KBM-7 (cell line): ENCODE measurements at places on chromosomes 6 and 20.

GRCh38 chr6:98640366-98640765 is 194.0 kb upstream of the POU3F2 start:
- DNase-seq, result no peak

DNA sequence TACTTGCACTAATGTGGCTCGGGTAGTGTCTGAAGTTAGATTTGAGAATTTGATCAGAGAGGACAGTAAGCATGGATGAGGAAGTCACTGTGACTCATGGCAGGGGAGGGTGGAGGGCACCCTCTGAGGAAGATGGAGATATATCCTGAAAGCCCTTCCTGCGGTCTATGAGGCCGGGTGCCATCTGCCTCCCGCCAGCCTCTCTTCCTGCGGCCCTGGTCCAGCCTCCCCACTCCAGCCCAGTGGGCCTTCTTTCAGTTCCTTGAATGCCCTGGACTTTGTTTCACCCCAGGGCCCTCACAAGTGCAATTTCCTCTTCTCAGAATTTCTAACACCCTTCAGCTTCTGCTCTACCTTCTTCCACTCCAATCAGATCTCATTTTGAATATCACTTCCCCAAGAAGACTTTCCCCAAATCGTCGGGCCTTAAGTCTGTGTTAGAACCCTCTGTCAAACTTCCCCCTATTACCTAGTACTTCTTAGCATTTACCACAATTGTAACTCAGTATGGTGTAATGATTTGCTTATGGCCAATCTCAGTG is 20.2 kb upstream of the TNFAIP3 start:
- peak; percentile 89 for DNase-seq

DNA sequence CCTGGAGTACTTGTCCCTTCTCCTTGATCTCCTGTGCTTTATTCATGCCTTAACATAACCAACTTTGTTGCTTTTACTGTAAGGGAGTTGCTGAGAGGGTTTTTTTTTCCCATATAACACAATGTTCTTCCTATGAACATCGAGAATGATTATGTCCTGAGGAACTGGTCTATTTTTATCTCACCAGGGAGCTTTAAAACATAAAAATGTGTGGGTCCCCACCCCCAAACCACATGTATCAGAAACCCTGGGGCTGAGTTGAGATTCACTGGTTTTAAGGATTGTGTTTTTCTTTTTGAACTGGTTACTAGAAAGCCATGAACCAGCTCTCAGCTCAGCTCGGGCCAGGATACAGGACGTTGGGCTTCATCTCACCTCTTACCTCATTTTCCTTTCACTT is 118.5 kb upstream of the JAG1 start:
- no peak for DNase-seq

DNA sequence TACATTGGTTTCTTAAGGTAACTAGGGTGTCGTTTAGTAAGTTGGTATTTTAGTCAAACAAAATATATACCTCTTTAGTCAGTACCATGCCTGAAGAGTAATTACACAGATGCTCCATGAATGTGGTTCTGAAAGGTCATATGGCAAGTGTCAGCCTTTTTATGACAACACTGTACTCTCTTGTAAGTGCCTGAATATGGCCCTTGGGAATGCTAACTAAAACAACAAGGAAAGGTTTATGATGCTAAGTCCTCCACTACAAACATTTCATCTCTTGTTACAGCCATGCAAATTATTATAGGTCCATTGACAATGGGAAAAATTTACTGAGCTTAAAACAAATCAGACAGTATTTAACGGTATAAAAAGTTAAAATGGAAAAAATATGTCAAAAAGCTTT is 39.0 kb upstream of the SUPT3H start:
- DNase-seq, result no peak

DNA sequence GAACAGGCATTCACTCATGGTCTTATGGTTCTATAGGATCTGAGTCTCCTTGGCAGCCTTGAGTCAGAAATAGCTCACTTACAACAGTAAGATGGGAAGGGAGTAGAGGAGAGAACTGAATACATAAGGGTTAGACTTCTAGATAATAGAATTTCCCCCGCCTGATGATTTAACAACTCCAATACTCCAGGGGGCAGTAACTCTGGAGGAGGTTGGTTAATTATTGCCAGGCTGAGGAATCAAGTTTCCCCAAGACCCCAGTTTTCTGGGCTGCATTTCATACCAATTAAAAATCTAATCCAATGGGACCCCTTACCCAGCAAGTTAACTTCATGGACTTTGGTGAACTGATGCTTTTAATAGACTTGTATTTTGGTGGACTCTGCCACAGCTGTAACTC is 94.2 kb upstream of the MOCS1 start:
- no peak for DNase-seq

DNA sequence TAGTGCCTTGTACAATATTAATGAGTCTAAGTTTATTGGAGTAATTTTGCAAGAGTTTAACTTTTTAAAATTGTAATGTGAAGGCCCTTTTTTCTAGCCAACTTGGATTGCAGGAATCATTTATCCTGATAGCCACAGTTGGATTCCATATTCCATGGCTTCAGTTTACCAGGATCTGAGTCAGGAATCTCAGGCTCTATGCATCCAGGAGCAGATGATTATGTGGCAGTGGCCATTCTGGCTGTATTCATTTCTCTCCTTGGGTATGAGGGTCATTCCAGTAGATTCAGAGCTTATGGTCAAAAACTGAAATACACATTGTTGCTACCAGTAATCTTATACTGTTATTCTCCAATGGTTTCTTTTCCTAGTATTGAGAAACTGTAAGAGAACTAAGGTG is 2.9 kb downstream of the AIG1 start:
- DNase-seq, result no peak

- peak; percentile 70 for DNase-seq
These were observed 138.5 kb downstream of the UST start for GRCh38 chr6:148885136-148885865.

- no peak for DNase-seq
These were observed 21.8 kb downstream of the TGM2 start for GRCh38 chr20:38143238-38143645.

GRCh38 chr6:79810185-79810705 is 137.1 kb downstream of the ELOVL4 start:
- DNase-seq, result no peak

DNA sequence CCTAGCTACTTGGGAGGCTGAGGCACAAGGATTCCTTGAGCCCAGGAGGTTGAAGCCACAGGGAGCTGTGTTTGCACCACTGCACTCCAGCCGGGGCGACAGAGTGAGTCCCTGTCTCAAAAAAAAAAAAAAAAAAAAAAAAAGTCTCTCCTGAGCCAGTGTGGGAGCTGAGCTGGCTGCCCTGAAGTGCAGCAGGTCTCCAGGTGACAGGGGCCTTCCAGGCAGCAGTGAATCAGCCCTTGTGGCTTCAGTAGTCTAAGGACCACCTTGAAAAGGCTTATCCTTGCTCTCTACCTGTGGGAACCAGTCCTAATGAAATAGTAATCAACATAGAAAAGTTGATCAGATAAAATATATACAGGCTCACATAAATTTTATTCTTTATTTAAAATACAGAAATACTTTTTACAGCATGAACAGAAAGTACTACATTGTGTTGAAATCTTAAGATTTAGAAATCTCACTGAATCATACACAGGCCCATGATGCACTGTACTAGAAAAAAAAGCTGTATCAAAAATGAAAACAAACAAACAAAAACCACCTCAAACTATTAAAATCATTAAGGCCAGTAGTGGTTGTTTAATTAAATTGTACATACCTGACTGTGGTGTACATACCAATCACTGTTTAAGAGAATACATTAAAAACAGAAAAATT is 128.9 kb downstream of the SCML4 start:
- DNase-seq, result no peak

DNA sequence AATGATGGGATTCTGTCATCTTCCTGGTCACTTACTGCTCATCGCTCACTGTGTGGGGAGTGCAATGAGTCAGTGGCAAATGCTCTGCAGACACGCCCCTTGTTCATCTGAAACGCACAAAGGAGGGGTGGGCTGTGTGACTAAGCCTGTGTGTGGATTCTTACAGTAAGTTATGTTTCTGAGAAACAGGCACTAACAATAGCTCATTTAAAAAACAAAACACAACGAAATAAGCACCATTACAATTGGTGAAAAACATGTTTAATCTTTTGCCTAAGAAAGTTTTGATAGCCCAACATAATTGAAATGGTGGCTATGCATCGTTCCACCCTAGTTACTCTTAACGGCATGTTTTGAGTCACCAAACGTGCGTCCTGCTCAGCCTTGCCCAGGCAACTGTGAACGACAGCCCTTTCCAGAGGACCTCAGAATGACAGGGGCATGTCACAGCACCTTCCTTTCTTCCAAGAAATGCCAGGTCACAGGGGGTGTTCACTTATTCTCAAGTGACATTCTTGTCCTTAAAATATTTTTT is 118.4 kb upstream of the SGK1 start:
- peak; percentile 18 for DNase-seq

DNA sequence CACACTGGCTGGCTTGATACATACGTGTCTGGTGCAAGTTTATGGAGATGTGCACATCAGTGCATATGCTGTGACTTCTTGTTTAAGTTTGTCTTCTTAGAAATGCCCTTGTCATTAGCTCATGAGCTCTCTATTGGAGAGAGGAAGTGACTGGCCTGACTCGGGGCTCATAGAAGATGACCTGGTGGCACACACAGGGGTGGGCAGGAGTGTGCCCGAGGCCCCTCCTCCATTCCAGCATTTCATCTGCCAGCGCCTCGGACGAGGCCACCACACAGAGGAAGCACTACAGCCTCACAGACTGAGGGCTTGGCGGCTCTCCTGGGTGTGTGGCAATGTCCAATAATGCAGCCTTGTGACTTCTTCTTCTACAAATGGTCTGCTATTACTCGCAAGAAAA is 109.7 kb downstream of the FAM120B start:
- DNase-seq, result no peak

DNA sequence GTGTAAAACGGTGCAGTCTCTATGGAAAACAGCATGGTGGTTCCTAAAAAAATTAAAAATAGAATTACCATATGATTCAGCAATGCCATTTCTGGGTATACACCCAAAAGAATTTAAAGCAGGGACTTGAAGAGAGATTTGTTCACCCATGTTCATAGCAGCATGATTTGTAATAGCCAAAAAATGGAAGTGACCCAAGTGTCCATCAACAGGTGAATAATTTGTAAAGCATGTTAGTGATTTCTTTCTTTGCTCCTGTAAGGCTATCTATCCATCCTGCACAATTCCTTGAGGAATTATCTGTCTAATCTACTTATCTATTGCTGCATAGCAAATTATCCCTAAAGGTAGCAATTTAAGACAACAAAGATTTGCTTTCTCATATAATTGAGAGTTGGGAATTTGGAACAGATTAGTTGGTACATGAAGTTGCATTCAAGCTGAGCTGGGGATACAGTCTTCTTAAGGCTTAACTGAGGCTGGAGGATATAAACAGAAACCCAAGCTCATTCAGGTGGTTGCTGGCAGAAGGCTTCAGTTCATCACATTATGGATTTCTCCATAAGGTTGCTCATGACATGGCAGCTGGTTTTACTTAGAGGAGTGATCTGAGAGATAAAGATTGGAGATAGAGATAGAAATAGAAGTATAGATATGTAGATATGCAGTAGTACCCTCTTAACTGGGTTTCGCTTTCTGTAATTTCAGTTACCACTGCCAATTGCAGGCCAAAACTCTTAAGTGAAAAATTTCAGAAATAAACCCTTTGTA is 62.0 kb downstream of the IL22RA2 start:
- DNase-seq, result no peak

GRCh38 chr6:15481390-15482291 is 181.2 kb downstream of the DTNBP1 start:
- DNase-seq, result peak; percentile 19

DNA sequence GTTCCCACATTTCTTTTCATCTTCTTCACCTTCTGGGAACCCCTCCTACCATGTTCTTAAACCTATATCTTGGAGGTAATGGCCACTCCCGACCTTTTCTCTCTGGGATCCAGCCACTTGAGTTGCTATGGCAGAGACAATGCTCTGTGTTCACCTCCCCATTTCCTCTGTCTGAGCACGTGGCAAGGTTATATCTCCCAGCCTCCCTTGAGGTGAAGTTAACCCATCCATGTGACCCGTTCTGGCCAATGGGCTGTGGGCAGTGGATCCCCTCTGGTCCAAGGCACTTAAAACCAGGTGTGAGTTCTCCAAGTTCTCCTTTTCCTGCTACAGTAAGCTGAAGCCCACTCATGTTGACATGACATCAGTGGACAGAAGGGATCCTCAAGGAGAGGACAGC is 261.4 kb downstream of the LRFN2 start:
- no peak for DNase-seq

GRCh38 chr6:156254240-156254639 is 522.9 kb upstream of the ARID1B start:
- no peak for DNase-seq

DNA sequence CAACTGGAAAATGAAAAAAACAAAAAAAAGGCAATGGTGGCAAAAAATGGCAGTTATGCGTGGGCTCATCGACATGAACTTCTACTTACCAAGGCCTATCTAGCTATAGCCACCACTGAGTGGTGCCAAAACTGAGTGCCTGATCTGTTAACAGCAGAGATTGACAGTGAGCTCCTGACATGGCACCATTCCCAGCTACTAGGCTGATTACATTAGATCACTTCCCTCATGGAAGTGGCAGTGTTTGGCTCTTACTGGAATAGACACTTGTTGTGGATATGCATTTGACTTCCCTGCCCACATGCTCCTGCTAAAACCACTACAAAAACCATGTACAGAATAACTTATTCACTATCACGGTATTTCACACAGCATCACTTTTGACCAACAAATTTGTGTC is 216.1 kb upstream of the SGK1 start:
- DNase-seq, result no peak

- DNase-seq, result peak; percentile 0
These were observed 108.0 kb upstream of the MOCS1 start for GRCh38 chr6:40042232-40042631.

GRCh38 chr6:54050750-54051149 is 60.5 kb upstream of the MLIP start:
- DNase-seq, result no peak

- DNase-seq, result no peak
These were observed 425 bp downstream of the FOXA2 start for GRCh38 chr20:22583773-22584521.

DNA sequence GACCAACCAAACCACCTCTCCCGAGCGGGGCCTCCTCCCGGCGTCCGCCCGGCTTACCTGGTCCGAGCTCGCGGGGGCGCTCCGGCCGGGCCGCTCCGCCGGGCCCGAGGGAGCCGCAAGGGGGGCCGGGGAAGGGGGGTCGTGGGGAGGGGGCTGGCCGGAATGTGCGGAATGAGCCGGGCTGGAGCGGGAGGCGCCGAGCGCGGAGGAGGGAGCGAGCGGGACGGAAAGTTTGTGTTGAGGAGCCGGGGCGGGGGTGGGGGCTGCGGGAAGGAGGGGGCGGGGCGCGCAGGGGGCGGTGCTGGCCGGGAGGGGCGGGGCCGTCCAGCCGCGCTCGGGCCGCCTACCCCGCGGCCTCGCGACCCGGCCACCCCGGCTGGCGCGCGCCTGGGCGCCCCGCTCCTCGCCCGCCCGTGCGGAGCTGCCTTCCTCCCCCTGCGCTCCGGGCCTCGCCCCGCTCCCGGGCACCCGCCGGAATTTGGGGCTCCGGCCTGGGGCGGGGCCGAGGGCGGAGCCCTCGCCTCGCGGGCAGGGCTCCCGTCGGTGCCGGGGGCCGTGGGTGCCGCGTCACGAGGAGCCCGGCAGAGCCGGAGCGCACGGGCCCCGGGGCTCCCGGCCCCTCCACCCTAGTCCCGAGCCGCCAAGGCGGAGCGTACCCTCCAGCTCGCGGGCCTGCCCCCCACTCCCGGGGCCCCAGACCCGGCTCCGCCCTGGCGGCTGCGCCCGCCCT is at the start of gene TEAD3:
Gene TEAD3 (minus strand): TSS at position 239 of the 730 bp plus-strand sequence.
- no peak for DNase-seq

- no peak for DNase-seq
These were observed 37.9 kb downstream of the SYNDIG1 start for GRCh38 chr20:24507182-24507853.
